GM12878 (cell line): ENCODE measurements at places on chromosomes 6 and 20. TPM values are rescaled to one million over a fixed set of nuclear protein-coding genes. Genes with fewer than 3 reads are reported as not detected.

GRCh38 chr6:108768792-108769524 lies 79.3 kb upstream of the ARMC2 start:
- no peak for DNase-seq

RALY gene
- 191 and 192 TPM in 2 replicates for total RNA-seq

RAB22A gene
- 10.1 and 10.2 TPM in 2 replicates for total RNA-seq

RGS19 gene
- total RNA-seq: 47.1 and 51.0 TPM in 2 replicates

SLC22A2 gene
- not detected in 2 replicates for total RNA-seq

GRCh38 chr20:59074456-59074855 lies 31.9 kb upstream of the PRELID3B start:
- no peak for DNase-seq

GRCh38 chr6:159464816-159465215 lies 228.2 kb downstream of the SOD2 start:
- DNase-seq: no peak

CHMP4B gene
- total RNA-seq: 96.3 and 98.7 TPM in 2 replicates
